Ascending aorta (tissue), 2 donors: ENCODE measurements at places on chromosomes 1 and 21. TPM values are rescaled to one million over a fixed set of nuclear protein-coding genes. Genes with fewer than 3 reads are reported as not detected.

DNA sequence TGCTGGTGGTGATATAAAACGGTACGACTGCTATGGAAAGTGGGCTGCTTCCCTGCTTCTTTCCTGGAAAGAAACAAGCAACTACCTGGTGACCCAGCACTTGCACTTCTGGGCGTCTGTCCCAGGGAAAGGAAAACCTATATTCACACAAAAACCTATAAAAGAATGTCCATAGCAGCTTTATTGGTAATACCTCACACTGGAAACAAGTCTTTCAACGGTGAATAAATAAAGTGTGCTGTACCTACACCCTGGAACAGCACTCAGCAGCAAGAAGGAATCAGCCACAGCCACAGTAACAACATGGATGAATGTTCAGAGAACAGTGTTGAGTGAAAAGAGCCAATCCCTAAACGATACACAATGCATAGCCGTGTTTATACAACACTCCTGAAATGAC lies 19.9 kb downstream of the SLC19A1 start:
- H3K36me3 ChIP-seq = no peaks in the 10 kb centered on the region
- no peak overlapping the region for H3K4me3 ChIP-seq
- DNase-seq = peak; percentile 12
- no peaks in the 10 kb centered on the region for H3K27me3 ChIP-seq
- no peaks in the 10 kb centered on the region for H3K4me1 ChIP-seq

- H3K4me1 ChIP-seq = no peaks in the 10 kb centered on the region
- H3K27me3 ChIP-seq = no peaks in the 10 kb centered on the region
- H3K36me3 ChIP-seq = no peaks in the 10 kb centered on the region
- H3K27ac ChIP-seq = no peak overlapping the region
Observed at GRCh38 chr1:83102630-83103071, 896.3 kb downstream of the TTLL7 start.

DNA sequence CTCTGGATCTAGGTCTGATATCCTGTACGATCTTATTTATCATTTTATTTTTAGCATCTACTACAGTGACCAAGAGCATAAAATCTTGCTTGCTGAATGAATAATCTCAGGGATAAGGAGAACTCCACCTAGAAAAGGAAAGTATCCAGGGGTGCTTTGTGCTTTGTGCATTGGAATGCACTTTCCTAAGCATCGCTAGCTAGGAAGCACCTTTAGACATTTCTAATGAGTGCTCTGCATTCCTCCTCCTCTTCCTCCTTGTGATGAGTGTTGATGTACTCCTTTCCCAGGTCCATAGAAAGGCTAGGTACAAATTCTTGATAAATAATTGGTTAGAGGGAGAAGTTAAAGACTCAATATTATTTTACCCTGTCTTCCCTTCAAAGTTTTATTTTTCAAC lies 31.4 kb downstream of the TCEANC2 start:
- H3K4me3 ChIP-seq = no peak overlapping the region
- H3K36me3 ChIP-seq = no peaks in the 10 kb centered on the region
- no peaks in the 10 kb centered on the region for H3K27me3 ChIP-seq
- no peak overlapping the region for H3K27ac ChIP-seq
- no peaks in the 10 kb centered on the region for H3K4me1 ChIP-seq

GRCh38 chr1:232538224-232538942 lies 91.5 kb downstream of the SIPA1L2 start:
- no peaks in the 10 kb centered on the region for H3K4me1 ChIP-seq
- no peaks in the 10 kb centered on the region for H3K27me3 ChIP-seq
- H3K27ac ChIP-seq = no peak overlapping the region
- H3K36me3 ChIP-seq = no peaks in the 10 kb centered on the region
- H3K4me3 ChIP-seq = no peak overlapping the region

DNA sequence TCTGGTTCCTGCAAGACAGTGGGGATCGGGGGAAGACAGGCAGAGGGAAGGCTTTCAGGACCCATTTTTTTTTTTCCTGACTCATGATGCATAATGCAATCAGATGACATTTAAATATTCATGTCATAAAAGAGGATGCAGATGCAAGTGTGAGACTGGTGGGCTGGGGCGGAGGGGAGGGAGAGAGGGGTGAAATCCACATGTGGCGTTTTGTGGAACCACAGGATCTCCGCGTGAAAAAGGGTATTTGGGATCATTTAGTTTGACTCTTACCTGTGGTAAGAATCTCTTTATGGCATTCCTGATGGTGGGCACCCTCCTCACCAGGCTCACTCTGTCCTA lies 249.3 kb upstream of the CSF3R start:
- no peak overlapping the region for H3K4me3 ChIP-seq
- no peak overlapping the region for H3K27ac ChIP-seq
- H3K4me1 ChIP-seq = no peaks in the 10 kb centered on the region
- DNase-seq = peak; percentile 35

GRCh38 chr1:92690212-92690906 lies 94.5 kb downstream of the EVI5 start:
- no peak overlapping the region for H3K4me3 ChIP-seq
- DNase-seq = no peak
- no peak overlapping the region for H3K27ac ChIP-seq
- no peaks in the 10 kb centered on the region for H3K4me1 ChIP-seq
- no peaks in the 10 kb centered on the region for H3K27me3 ChIP-seq
- peaks cover 51% of the 10 kb centered on the region for H3K36me3 ChIP-seq

DNA sequence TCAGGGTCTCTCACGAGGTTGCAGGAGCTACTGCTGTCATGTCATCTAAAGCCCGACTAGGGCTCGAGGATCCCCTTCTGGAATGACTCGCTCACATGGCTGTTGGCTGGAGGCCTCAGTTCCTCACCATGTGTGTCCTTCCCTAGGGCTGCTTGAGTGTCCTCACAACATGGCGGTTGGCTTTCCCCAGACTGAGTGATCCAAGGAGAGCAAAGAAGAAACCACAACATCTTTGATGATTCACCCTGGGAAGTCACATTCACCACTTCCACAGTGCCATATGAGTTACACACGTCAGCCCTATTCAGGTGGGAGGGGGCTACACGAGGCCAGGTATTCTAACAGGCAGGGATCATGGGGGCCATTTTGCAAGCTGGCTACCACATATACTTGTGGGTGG lies 64.9 kb downstream of the FHAD1 start:
- no peak overlapping the region for H3K27ac ChIP-seq
- no peaks in the 10 kb centered on the region for H3K36me3 ChIP-seq
- DNase-seq = no peak
- H3K4me3 ChIP-seq = no peak overlapping the region

- H3K36me3 ChIP-seq = peaks cover 14% of the 10 kb centered on the region
- no peak for DNase-seq
- H3K27ac ChIP-seq = no peak overlapping the region
- no peak overlapping the region for H3K4me3 ChIP-seq
Observed at GRCh38 chr1:54376430-54377039, 29.7 kb downstream of the SSBP3 start.

DNA sequence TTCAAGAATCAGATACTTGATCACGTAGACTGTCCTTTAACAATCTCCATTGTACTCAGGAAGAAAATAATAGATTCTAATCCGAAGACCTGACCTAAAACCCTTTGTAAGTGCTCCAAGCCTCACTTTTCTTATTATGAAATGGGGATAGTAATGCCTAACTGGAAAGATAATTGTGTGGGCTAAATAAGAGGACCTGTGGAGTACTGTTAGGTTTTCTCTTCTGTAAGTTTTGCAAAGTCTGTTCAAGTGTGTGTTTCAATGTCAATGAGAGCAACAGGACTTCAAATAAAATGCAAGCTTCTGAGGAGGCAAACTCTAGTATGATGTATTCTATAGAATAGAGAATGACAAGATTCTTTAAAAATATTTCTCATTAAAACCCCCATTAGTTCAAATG lies 348.6 kb downstream of the USP25 start:
- no peaks in the 10 kb centered on the region for H3K27me3 ChIP-seq
- DNase-seq = no peak
- no peaks in the 10 kb centered on the region for H3K36me3 ChIP-seq
- no peak overlapping the region for H3K27ac ChIP-seq
- H3K4me3 ChIP-seq = no peak overlapping the region

- H3K27ac ChIP-seq = no peak overlapping the region
- no peaks in the 10 kb centered on the region for H3K27me3 ChIP-seq
- no peak for DNase-seq
- H3K36me3 ChIP-seq = no peaks in the 10 kb centered on the region
- H3K4me1 ChIP-seq = peaks cover 14% of the 10 kb centered on the region
Observed at GRCh38 chr1:31717341-31717740, 13.5 kb upstream of the COL16A1 start.

DNA sequence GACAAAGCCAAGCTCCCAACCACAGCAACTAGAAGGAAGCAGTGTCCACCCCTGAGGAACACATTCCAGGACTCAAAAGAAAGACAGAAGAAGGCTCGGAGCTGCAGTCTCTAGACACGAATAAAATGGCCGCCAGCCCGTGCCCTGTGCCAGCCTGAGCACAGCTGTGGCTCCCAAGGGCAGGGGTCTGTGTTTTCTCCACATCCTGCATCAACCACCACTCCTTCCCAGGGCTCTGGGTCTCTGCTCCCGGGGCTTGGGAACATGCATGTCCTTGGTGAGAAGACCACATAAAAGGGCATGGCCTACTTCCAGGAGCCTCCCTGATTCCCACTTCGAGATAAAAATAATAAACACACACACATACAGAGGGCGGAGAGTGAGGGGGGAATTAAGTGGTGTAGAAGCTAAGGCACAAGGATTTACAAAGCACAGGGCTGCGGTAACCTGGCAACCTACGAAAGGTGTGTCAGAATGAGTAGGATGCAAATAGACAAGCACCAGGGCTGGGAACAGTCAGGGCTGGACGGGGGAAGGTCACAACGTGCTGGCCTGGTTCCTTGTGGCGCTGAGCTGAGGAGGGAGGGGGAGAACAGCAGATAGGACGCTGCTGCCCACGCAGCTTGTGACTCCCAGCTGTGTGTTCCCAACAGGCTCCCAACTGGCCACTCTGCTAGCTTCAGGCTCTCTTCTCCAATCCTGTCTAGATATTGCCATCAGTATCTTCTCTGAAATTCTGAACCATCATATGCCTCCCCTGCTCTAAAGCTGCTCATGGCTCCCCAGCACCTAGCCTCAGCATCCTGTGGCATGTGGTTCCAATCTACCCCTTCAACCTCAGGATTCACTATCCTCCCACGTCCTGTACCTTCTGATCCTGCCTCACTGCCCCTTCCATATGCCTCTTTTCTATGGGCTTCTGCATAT lies 72.5 kb downstream of the CD34 start:
- no peaks in the 10 kb centered on the region for H3K27me3 ChIP-seq
- H3K4me1 ChIP-seq = peaks cover 5% of the 10 kb centered on the region
- no peak overlapping the region for H3K4me3 ChIP-seq
- H3K27ac ChIP-seq = peak overlapping the region; percentile 86
- H3K36me3 ChIP-seq = peaks cover 5% of the 10 kb centered on the region

DNA sequence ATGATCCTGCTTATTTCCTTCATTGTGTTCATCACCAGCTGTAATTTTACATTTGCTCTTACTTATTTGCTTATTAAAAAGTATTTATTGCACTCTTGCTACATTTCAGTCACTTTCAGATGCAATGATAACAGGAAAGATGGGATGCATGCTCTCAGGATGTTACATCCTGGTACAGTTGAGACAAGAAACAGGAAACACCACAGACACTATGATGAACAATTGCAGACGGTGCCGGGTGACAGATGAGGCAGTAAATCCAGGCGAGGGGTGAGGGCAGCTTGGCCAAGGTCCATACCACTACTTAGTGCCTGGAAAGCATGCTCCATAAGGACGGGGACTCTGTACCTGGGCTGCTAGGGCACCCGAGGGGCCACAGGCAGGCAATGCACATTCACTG lies 156.6 kb upstream of the RAB4A start:
- H3K27me3 ChIP-seq = no peaks in the 10 kb centered on the region
- H3K4me3 ChIP-seq = no peak overlapping the region
- H3K27ac ChIP-seq = no peak overlapping the region

- no peaks in the 10 kb centered on the region for H3K27me3 ChIP-seq
- no peak for DNase-seq
- peaks cover 7% of the 10 kb centered on the region for H3K4me1 ChIP-seq
- H3K4me3 ChIP-seq = no peak overlapping the region
- no peak overlapping the region for H3K27ac ChIP-seq
- H3K36me3 ChIP-seq = no peaks in the 10 kb centered on the region
Observed at GRCh38 chr1:33130297-33130696, 49.3 kb downstream of the AZIN2 start.

- no peaks in the 10 kb centered on the region for H3K4me1 ChIP-seq
- DNase-seq = no peak
- H3K36me3 ChIP-seq = no peaks in the 10 kb centered on the region
Observed at GRCh38 chr1:159430985-159431384, 1.0 kb upstream of the OR10J4 start.

- DNase-seq = no peak
- no peaks in the 10 kb centered on the region for H3K36me3 ChIP-seq
- no peaks in the 10 kb centered on the region for H3K27me3 ChIP-seq
- H3K27ac ChIP-seq = no peak overlapping the region
- no peak overlapping the region for H3K4me3 ChIP-seq
- H3K4me1 ChIP-seq = no peaks in the 10 kb centered on the region
Observed at GRCh38 chr1:178538192-178538916, 25.4 kb downstream of the TEX35 start.

- DNase-seq = no peak
- H3K4me1 ChIP-seq = no peaks in the 10 kb centered on the region
- H3K4me3 ChIP-seq = no peak overlapping the region
- H3K27me3 ChIP-seq = no peaks in the 10 kb centered on the region
Observed at GRCh38 chr21:33864150-33864549, 51.5 kb downstream of the ATP5PO start.

DNA sequence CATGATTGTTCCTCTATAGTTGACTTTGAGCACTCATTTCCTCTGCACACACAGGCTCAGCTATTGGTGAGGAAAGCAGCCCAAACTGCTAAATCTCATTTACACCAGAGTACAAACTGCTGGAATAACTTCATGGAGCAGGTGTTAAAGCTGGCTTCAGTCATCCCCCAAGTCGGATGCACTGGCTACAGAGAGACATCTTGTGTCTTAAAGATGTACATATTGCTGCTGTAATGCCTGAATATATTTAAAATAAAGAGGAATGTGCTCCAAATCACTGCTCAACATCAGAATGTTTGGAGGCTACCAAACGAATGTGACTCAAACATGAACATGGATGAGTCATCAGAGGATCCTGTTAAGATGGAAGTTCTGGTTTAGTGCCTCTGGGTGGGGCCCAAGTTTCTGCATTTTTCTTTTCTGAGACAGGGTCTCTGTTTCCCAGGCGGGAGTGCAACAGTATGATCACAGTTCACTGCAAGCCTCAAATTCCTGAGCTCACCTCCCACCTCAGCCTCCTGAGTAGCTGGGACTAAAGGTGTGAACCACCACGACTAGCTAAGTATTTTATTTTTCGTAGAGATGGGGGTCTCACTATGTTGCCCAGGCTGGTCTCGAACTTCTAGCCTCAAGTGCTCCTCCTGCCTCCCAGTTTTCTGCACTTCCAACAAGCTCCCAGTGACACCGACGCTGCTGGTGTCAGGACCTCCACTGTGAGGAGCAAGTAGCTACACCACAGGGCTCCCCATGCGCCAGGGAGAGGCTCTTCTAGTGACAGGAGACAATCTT lies 79.0 kb upstream of the KRTAP19-8 start:
- no peak overlapping the region for H3K27ac ChIP-seq
- no peaks in the 10 kb centered on the region for H3K27me3 ChIP-seq
- H3K36me3 ChIP-seq = no peaks in the 10 kb centered on the region
- no peak overlapping the region for H3K4me3 ChIP-seq
- H3K4me1 ChIP-seq = no peaks in the 10 kb centered on the region

GRCh38 chr1:64693406-64693805 lies 51.5 kb upstream of the RAVER2 start:
- no peak overlapping the region for H3K4me3 ChIP-seq
- no peaks in the 10 kb centered on the region for H3K36me3 ChIP-seq
- H3K27me3 ChIP-seq = no peaks in the 10 kb centered on the region
- DNase-seq = no peak
- peaks cover 14% of the 10 kb centered on the region for H3K4me1 ChIP-seq

Gene GUCA2A
- not detected for total RNA-seq

Gene ANGPTL3
- not detected for total RNA-seq

Gene SPATA1
- total RNA-seq = not detected

Gene LRRC38
- not detected for total RNA-seq

Gene SPATC1L
- 37.4 TPM for total RNA-seq

Gene SDF4
- 223 TPM for total RNA-seq

Gene GJA9
- total RNA-seq = not detected

Gene SYCP1
- total RNA-seq = not detected

Gene OR2T11
- 2.8 TPM for total RNA-seq
